ENCODE measurements at places on chromosomes 7 and 10.

GRCh38 chr10:101001659-101002035 lies 2.0 kb downstream of the LZTS2 start:
- no peak for DNase-seq

GRCh38 chr10:20276127-20276979 lies 460.1 kb downstream of the PLXDC2 start:
- DNase-seq, result no peak

DNA sequence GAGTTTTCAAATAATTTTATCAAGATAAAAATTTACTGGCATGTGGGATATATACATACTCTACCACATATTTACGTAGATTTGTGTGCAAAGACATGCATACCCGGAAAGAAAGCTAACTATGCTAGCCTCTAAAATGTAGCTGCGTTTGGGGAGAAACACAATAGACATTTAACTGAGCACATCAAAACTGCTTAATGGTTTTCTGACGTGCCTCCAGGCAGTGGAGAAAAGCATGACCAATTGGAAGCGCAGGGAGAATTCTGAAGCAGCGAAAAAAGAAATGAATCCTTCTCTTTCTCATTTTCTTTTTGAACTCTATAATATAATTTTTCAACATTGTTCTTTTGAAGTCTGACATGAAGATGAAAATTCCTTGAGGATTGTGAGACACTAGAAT lies 60.3 kb upstream of the LYZL1 start:
- DNase-seq, result no peak

DNA sequence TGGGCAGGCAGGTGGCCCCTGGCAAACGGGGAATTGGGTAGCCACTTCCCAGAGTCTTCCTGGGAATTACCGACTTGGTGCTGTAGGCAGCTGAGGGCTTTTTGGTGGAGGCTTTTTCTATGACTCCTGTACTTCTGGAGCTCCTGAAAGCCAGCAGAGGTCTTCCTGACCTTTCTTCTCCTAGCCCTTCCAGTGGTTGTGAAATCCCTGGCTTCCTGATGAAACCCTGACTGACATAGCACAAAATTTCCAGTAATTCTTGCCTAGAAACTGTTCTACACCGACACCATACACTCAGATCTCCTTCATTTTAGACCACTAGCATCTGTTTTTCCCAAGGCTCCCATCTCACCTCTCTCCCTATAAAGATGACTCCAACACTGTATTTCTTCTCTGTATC lies 120.2 kb downstream of the STRA8 start:
- DNase-seq, result no peak

DNA sequence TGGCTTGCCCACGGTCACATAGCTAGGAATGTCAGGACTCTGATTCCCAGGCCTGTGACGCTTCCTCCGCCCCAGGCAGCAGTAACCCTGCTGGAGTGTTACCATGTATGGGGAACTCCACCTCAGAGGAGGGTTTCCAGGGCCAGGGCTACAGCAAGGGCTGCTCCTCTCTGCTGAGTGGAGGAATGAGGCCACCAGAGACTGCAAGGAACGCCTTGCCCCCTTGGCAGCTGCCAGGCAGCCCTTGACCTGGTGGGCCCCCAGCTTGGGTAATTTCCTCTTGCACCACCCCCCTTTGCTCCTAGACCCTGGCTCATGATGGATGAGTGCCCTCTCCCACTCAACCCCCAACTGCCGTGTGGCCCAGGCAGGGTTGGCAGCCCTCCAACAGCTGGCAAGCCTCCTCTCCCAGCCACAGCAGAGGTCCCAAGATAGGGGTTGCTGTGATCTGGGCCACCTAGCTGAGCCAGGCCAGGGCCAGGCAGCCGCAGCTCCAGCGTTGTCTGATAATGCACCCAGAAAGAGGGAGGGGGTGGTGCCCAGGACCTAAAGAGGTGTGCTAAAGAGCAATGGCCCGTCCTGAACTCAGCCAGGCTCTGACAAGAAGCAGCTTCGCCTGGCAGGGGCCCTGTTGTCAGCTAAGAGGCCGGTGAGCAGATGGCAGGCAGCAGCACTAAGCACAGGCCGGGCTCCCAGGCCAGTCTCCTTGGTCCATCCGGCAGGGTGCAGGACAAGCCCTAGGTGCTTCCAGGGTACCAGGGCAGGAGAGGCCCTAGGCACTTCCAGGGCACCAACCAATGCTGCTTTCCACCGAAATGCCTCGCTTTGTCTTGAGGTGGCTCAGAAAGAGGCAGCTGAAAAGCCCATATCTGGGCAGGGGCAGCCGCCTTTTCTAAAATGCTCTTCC lies 35.4 kb downstream of the DRGX start:
- no peak for DNase-seq

DNA sequence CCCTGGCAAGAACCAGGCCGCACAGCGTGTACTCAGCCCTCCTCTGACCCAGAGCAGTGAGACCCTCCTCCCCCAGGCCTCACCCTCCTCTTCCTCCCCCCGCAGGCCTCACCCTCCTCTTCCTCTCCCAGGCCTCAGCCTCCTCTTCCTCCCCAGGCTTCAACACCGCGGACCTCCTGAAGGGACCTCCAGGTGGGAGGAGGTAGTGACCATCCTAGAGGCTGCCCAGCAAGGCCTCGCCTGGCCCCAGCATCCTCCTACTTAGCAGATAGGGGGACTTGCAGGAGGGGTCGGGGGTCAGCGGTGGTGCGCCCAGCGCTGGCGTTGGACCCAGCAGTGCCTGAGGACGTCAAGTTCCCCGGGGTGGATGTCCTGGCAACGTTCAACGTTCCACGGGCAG lies 270.8 kb downstream of the ELFN1 start:
- DNase-seq, result no peak

GRCh38 chr10:61673360-61673759 lies 10.6 kb downstream of the CABCOCO1 start:
- no peak for DNase-seq

- no peak for DNase-seq
These were observed 171.0 kb upstream of the SEMA3E start for GRCh38 chr7:83819911-83820310.

- no peak for DNase-seq
These were observed 153.6 kb downstream of the ARHGAP21 start for GRCh38 chr10:24569828-24570657.

DNA sequence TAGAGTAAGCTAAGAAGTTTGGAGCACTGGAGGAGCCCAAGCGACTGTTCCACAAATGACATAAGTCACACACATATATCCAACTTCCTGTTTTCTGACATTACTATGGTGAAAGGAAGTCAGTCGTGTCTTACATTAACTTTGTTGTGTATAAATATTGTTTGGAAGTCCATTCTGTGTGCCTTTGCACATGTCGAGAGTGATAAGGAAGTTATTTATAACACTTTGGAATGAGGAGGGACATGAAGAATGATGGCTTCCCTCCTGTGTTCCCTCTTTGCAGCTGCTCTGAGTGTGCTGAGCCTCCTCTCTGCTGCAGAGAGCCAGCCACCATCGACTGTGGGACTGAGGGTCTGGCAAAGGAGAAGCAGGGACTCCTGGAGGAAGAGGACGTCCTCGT lies 40.4 kb upstream of the MGMT start:
- DNase-seq, result no peak

DNA sequence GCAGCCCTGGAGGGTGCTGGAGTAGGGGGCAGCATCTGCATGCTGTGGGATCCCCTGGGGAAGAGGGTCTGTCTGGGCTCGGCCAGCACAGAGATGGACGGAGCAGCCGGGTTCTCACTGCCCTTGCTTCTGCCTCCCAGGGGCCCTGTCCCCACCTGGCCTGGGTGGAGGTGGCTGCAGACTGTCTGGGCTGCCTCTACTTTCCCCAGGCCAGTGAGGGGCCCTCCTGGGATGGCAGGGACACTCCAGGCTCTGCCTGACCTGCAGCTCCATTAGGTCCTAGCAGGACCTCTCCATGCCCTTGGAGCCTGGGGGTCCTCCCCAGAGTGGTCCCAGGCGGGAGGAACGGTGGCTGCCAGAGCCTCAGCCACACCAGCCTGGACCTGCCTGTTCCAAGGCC lies 63.7 kb downstream of the PWWP2B start:
- no peak for DNase-seq

DNA sequence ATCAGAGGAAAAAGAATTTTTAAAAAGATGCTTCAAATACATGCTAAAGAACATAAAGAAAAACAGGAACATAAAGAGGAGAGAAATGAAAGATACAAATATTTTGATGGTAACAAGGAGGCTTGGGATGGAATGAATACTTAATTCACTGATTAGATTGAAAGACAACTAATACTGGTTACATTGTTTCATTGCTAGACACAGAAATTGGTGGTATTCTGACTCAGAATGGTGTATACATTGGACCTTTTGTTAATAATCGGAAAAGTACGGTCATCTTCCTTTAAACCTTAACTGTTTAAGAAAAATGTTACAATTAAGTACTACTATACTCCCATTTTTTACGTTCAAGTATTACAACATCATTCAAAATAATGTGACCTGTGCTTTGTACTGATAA lies 567.5 kb downstream of the PARD3 start:
- DNase-seq, result no peak

DNA sequence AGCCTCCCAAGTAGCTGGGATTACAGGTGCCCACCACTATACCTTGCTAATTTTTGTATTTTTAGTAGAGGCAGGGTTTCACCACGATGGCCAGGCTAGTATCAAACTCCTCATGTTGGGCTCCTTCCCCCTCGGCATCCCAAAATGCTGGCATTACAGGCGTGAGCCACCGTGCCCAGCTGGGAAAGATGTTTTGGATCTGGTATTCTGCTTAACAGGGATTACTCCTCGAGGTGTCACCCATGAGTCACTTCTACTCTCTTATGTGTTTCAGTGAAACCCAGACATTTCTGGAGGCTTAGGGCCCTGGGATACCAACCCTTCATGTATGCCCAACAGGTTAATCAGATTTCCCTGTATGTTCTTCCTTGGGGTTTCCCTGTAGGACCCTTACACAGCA lies 11.8 kb upstream of the OPN4 start:
- DNase-seq, result no peak

DNA sequence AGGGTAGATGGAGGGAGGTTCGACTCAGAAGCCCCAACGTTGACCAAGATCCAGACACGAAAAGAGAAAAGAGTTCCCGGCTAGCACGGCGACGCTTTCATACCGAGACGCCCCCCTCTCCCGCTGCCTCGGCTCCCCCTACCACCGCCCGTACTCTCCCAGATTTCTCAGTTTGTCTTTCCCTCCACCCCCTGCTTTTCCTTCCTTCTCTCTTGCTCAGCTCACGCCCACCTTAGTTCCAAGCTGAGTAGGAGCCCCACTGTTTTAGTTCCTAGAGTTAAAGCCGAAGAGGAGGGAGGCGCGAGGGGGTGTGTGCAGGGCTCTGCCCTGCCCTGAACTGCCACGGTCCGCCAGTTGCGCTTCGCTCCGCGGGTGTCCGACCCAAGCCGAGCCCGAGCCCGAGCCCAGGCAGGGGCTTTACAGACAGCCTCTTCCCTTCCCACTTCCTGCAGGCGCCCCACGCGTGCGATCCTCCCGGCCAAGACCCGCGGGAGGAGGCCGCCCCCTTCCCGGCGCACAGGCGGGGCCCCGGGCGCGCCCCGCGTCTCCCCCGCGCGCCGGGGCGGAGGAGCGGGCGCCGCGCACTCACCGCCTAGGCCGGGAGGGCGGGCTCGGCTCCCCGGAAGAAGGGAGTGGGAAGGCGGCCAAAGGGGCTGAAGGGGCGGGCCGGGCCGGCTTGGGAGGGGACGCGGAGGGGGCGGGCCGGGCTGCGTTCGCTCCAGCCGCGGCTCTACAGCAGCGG lies at the start of gene EPHB6:
EPHB6 (plus strand) TSS at position 705 of the 742 bp plus-strand sequence. CDS start 8,152 bp downstream, outside the sequence.
- DNase-seq, result peak; percentile 57

- no peak for DNase-seq
These were observed 89.7 kb downstream of the POLR1F start for GRCh38 chr7:19619122-19619521.

DNA sequence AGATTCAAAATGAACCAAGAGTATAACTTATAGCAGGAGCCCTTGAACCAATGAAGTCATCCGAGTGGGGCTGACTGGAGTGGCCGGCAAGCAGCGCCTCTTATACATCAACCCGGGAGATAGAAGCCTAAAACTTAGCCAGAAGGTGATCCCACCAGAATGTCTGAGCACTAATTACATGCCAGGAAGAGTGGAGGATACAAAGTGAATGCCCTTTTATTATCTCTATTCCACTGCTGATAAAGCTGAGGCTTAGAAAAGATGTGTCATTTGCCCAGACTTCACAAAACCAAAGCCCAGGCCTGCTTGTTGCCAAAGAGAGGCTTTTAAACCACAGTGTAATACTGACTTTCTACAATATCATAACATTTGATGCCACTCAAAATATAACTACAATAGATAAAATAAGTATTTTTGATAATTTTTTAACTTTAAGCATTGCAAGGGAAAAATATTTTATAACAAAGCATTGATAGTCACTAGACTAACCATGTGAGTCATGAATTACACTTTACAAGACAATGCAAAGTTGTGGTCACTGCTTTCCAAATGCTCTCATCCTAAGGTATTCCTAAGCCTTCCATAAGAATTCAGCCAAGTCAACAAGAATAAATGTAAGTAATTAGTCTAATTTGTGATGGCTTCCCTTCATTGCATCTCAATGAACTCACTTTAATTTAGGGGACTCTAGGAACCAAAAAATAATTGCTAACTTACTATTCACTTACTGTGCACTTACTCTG lies 58.6 kb upstream of the ARID5B start:
- no peak for DNase-seq

- no peak for DNase-seq
These were observed 130.1 kb downstream of the MALRD1 start for GRCh38 chr10:19178675-19179074.

DNA sequence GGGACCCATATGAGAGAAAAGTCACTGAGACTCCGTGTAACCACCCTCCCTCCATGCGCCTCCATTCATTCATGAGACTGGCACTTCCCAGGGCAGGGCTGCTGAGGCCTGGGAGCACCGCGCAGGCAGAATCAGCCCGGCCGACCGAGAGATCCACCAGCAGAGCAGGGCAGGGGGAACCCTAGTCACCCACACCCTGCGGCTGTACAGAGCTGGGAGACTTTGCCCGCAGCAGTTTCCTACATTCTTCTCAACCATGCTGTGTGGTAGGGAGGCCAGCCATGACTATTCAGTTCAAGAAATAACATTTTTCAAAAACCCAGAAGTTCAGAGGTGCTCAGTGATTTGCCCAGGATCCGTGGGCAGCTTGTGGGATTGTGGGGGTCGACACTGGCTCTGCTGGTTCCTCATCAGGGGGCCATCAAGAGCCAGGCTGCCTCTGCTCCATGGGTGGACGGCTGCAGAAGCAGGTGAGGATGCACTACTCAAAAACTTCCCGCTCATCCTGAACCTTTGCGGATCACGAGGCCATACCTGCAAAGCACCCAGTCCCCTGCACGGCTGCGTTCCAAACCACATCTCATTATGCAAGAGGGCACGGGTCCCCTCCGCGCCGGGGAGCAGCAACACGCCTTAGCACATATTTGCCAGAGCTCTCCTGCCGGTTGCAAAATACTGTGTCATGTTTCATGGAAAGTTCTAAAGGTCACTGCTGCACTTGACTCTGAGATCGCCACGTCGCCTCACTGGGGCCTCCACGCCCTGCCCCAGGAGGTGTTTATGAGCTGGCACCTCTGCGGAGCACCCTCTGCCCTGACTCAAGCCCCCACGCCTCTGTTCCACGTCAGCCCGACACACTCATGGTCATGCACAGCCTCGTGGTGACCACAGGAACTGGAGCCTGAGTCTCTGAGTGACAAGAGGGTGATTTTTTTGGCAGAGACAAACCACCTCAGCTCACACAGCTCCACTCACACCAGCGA lies 132.0 kb downstream of the PRKAG2 start:
- DNase-seq, result no peak

GRCh38 chr7:94507462-94507861 lies 2.1 kb upstream of the CASD1 start:
- no peak for DNase-seq
